ENCODE measurements at places on chromosomes 4 and X.

- no peak for DNase-seq
These were observed 19.3 kb upstream of the TADA2B start for GRCh38 chr4:7023901-7024300.

DNA sequence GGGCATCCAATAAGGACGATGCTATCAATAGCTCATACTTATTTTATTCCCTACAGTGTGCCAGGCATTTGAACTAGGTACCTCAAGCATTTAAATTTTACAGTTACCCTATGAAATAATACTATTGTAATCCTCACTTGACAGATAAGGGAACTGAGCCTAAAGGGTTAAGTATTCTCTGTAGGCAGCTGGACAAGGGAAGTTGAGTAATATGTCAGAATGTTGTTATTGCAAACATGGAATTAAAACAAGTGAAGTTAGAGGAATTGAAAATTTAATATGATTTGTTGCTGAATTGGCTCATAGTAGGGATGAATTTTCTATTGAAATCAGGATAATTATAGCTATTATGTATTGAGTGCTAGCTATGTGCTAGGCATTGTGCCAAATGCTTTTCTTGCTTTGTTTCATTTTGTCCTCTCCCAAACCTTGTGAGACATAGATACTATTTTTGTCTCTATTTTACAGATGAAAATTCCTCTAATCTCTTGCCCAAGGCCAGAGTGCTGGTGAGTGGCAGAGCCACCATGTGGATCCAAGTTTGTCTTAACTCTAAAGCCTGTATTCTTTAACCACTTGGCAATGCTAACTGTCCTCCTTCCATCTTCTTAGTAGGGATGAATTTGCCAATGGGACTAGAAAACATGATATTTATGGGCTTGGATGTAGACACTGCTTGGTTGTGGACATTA is 58.1 kb downstream of the TMEM164 start:
- DNase-seq, result no peak

GRCh38 chr4:132504438-132504837 is 644.7 kb upstream of the PCDH10 start:
- no peak for DNase-seq

GRCh38 chr4:105715692-105716278 is 7.2 kb downstream of the GSTCD start:
- DNase-seq, result peak; percentile 69

DNA sequence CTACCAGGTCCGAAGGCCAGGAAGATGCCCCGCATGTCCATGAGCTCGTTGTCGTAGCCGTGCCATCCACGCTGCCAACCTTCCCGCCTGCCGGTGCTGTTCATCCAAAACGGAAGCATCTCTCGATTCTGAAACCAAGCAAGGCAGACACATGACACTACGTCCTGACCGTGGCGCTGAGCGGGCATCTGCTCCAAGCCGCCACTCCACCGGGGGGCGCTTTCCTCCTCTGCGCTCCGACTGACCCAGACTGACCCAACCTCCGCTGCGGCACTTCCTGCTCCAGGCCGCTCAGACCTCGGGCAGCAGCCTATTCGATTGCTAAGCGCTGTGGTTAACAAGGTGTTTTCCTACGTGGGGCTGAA is 120.5 kb downstream of the ENPP6 start:
- no peak for DNase-seq

GRCh38 chr4:144591401-144591800 is 54.6 kb upstream of the HHIP start:
- no peak for DNase-seq

- no peak for DNase-seq
These were observed 240.3 kb upstream of the SFRP2 start for GRCh38 chr4:154029171-154029570.

DNA sequence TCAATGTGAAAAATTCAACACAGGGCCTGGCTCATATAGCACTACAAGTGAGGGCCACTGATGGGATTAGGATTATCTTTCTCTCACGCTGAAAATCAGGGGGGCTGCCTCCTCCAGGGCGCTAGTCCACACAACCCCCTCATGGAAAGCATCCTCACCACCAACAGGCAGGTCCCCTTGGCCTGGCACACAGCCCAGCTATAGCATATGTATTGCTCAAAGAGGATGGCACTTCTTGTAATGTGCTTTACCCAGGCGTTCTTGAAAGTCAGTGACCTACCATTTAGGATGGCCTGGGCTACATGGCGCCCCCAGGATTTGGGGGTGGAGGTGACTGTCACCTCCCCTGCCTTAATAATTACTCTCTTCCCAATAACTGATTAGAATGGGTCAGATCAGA is 71.0 kb upstream of the LSM6 start:
- DNase-seq, result no peak

GRCh38 chr4:91622925-91623602 is 680.7 kb upstream of the GRID2 start:
- no peak for DNase-seq

DNA sequence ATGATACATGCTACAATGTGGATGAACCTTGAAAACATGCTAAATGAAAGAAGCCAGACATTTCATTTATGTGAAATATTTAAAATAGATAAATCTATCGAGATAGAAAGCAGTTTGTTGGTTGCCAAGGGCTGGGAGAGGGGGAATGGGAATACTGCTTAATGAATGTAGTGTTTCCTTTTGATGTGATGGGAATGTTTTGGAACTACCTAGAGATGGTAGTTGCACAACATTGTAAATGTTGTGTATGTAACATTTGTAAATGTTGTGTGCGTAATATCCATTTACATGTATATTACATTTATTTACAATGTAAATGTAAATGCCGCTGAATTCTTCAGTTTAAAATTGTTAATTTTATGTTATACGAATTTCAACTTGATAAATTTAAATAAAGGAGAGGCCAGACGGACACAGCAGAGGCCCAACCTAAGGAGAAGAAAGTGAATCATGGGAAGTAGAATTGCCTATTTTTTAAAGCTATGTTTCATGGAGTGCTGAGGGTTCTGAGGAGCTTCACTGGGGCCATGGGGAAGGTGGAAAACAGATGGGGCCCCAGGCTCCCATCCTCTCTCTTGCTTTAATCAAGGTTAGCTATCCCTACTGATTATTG is 60.0 kb upstream of the TEX13D start:
- DNase-seq, result no peak

DNA sequence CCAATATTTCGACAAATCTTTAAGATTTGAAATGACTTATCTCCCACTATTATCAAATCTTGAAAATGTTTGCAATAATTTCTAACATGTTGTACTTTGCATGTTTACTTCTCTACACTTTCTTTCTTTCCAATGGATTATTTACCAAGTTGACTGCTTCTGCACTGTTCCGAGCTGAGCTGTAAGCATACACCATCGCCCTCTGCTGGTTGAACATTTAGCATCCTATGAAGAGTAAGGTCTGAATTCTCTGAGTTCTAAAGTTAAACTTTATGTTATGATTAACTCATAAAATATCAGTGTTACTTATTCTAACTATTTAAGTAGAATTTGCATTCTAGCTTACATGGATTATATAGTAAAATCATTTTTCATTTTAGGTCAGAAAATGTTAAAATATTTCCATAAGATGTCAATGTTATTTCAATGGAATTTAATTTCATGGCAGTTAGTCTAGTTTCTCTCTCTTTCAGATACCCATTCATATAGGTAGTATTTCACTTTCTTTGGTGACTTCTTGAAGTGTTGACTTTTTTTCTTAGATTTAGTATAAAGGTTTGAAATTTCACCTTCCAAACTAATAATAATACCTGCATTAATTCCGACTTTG is 137.4 kb downstream of the DKK2 start:
- peak; percentile 17 for DNase-seq

DNA sequence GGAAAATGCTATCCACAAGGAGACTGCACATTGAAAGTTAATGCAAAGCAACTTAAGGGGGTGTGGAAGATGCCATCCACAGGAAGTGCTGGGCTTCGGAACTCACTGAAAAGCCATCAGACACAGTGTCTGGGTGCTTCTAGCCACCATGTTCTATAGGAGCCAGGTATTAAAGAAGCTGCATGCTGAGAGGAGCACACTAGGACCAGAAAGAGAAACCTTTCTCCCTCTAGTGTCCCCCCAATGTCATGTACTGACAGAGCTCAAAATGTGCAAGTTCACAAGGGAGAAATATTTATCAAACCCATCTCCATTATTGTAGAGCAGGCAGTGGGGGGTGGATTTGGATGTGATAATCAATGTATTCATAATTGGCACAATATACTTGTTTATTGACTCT is 510.9 kb downstream of the GRID2 start:
- DNase-seq, result no peak

GRCh38 chr4:57351731-57352130 is 241.5 kb upstream of the IGFBP7 start:
- no peak for DNase-seq

DNA sequence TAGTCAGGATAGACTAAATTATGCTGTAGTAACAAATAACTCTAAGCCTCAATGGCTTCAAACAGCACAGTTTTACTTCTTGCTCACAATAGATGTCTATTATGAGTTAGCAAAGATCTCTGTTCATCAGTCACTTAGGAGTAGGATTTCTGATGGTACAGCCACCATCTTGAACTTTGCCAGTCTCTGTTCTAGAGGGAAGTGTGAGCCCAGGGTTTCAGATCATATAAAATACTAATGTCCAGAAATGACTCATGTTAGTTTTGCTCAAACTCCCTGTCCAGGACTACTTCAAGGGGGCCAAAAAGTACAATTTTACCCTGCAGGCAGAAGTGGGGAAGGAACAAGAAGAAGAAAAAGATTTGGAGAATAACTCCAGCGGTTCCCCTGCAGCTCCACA is 77.1 kb upstream of the LSM6 start:
- no peak for DNase-seq

DNA sequence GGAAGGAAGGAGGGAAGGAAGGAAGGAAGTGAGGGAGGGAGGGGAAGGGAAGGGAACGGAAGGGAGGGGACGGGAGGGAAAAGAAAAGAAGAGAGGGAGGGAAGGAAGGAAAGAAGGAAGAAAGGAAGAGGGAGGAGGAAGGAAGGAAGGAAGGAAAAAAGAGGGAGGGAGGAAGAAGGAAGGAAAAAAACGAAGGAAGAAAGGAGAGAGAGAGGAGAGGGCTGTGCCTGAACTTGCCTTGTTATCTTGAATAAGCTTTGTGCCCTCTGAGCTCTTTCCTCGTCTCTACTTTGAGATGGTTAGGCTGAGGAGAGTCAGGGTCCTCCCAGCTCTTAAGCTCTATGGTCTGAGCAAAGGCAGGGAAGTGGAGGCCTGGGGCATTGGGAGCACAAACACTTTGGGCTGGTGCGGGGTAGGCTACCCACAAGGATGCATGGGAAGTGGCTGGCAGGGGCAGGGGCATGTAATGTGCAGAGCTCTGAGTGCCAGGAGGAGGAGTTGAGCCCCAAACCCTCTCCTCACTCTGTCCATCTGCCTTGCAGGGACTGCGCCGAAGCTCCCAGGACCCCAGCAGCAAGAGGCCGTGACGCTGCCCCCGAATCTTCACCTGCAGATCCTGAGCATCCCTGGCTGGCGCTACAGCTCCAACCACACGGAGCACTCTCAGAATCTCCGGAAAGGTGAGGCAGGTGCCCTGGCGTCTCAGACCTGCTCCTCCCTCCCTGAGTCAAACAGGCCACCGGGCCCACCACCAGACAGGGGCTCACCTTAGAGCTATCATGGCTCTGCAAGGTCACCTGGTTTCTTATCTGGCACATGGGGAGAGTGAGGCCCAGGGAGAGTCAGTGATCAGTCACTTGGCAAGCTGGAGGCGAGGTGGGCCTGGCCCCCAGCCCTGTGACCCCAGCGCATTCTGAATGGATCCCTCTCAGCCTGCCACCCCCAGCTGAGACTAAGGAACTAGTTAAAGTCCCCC is 26.5 kb upstream of the MRFAP1 start:
- DNase-seq, result no peak
